Liver (tissue), 10 donors: ENCODE measurements at places on chromosomes 13 and 19. TPM values are rescaled to one million over a fixed set of nuclear protein-coding genes. Genes with fewer than 3 reads are reported as not detected.
A peak's percentile ranks its signal among the peaks of the same experiment; 100 is the strongest.

Gene SULT2A1
- total RNA-seq, result 655 TPM

Gene SYDE1
- total RNA-seq, result 3.5 TPM

Gene SLC10A2
- total RNA-seq, result not detected

Gene LIN37
- 2.6 TPM for total RNA-seq

GRCh38 chr13:51246418-51247277 lies 24.4 kb downstream of the FAM124A start:
- no peaks in the 10 kb centered on the region for H3K27me3 ChIP-seq
- no peaks in the 10 kb centered on the region for H3K36me3 ChIP-seq
- no peaks in the 10 kb centered on the region for H3K4me1 ChIP-seq
- DNase-seq, result no peak
- no peak overlapping the region for H3K4me3 ChIP-seq

DNA sequence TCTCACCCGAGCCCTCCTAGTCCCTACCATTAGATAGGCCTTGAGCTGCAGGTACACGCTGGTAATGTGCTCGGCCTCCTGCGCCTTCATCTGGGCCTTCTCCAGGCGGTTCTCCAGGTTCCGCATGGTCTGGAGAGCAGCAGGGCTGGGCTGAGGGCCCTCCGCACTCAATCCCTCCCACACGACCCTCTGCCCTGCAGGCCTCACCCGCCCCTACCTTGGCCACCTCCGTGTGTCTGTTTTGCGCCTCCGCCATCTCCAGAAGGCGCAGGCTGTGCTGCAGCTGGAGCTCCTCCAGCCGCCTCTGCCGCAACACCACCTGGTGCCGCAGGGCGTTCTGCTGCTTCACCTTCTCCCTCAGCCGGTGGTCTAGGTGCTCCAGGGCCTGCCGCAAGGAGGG lies 7.5 kb upstream of the RGL3 start:
- no peak overlapping the region for H3K27ac ChIP-seq
- H3K4me3 ChIP-seq, result no peak overlapping the region
- no peaks in the 10 kb centered on the region for H3K36me3 ChIP-seq
- no peak for DNase-seq
- H3K4me1 ChIP-seq, result peaks cover 3% of the 10 kb centered on the region
- H3K27me3 ChIP-seq, result no peaks in the 10 kb centered on the region

DNA sequence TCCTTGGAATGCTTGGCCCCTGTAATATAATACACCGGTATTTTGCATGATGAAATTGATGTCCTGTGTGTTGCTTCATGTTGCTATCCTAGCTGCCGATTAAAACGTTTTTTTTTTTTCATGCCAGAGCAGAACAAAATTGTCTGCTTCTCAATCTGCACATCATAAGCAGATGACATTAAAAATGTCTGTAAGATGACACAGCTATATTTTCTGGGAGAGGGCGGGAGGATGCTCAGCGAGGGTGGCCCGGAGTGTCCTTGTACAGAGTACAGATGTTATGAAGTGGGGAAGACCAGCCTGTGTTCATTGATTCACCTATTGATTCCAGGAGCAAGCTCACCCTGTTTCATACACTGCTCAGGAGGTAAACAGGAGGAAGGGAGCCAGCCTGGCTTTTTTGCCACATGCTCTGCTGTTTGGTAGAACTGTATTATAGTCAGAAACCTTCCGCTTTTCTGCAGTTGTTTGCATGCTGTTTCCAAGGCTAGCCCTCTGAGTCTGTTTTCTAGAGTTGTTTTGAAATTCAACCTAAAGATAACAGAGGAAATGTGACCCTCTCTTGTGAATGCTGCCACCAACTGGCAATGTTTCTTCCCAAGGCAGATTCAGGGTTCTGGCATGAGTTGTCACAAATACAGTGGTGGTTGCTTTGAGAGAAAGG lies 4.7 kb upstream of the IRS2 start:
- H3K4me3 ChIP-seq, result no peak overlapping the region
- no peak for DNase-seq
- H3K27me3 ChIP-seq, result no peaks in the 10 kb centered on the region
- peaks cover 8% of the 10 kb centered on the region for H3K4me1 ChIP-seq
- H3K27ac ChIP-seq, result peak overlapping the region; percentile 78

DNA sequence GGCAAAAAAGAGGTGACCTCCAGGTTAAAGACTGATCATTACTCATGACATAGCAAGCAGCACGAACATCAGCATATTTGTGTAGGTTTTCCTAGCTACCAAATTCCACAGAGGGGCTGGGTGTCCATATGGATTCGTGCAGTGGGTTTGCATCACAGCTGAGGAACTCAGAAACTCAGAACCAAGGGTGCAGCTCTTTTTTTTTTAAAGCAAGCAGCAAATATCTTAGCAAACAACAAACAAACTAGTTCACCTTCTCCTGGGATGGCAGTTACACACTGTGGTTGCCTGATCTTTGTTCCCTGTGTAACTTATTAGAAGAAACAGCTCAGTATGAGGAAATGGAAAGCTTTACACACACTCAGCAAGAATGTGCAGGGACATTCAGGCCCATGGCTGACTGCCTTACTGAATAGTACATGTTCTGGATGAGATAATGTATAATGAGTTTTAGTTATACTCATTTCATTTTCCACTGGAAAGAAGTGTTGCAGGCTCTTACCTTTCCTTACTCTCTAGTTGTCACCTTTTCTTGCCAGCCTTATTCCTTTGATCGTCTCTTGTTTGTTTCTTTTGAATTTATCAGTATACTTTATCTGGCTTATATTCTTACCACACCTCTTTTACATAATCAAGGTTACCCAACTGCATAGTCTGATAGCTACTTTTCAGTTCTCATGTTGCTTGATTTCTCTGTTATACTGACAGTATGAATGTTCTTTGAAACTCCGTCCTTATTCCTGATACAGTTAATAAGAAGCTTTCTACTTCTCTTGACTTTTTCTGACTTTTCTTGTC lies 4.3 kb downstream of the NDFIP2 start:
- H3K4me3 ChIP-seq, result no peak overlapping the region
- H3K27me3 ChIP-seq, result no peaks in the 10 kb centered on the region
- peaks cover 29% of the 10 kb centered on the region for H3K4me1 ChIP-seq
- DNase-seq, result no peak
- peak overlapping the region; percentile 79 for H3K27ac ChIP-seq

DNA sequence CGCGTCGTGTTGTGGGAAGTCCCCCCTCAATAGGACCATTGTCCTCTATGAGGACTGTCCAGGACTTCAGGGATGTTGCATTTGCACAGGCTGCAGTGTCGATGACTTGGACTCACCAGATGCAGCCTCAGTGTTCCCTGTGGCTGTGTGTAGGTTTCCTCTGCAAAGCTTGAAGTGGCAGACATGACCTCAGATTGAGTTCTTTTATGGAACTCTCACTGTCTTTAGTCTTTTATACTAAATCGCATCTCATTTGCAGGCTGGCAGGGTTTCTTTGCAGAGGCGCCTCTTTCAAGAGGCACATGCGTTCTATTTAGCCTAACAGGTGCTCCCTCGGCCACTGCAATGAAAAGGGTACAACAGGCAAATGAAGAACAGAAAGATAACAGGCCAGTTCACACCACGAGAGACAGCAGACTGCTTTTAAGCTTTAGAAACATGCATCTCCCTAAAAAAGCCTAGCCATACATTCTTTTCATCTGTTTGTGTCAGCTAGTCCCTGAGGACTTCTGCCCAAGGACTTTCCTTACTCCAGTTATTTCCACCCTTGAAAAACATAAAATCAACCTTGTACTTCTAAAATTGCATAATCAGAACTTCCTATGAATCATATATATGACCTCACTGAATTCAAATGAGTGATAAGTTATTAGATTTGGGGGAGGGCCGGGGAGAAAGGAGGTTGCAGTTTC lies 118.4 kb downstream of the RAB20 start:
- H3K4me3 ChIP-seq, result no peak overlapping the region
- no peaks in the 10 kb centered on the region for H3K36me3 ChIP-seq
- H3K27ac ChIP-seq, result no peak overlapping the region
- no peaks in the 10 kb centered on the region for H3K4me1 ChIP-seq
- no peak for DNase-seq

GRCh38 chr13:95267662-95268342 lies 33.4 kb downstream of the ABCC4 start:
- no peaks in the 10 kb centered on the region for H3K36me3 ChIP-seq

GRCh38 chr13:107035778-107036177 lies 467.8 kb upstream of the ARGLU1 start:
- no peaks in the 10 kb centered on the region for H3K27me3 ChIP-seq
- no peak for DNase-seq
- H3K36me3 ChIP-seq, result no peaks in the 10 kb centered on the region
- H3K4me1 ChIP-seq, result no peaks in the 10 kb centered on the region
- no peak overlapping the region for H3K27ac ChIP-seq

DNA sequence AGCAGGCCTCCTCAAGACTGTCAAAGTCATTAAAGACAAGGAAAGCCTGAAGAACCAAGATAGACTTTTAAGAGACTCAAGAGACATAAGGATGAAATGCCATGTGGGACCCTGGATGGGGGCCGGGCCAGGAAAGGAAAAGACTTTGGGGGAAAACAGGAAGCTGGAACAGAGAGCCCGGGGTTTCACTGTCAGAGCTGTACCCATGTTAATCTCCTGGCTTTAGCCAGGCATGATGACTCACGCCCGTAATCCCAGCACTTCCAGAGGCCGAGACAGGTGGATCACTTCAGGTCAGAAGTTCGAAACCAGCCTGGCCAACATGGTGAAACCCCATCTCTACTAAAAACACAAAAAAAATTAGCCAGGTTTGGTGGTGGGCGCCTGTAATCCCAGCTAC lies 5.6 kb upstream of the KLF16 start:
- no peaks in the 10 kb centered on the region for H3K27me3 ChIP-seq
- no peaks in the 10 kb centered on the region for H3K36me3 ChIP-seq
- no peak overlapping the region for H3K27ac ChIP-seq
- H3K4me1 ChIP-seq, result peaks cover 58% of the 10 kb centered on the region

- H3K27me3 ChIP-seq, result no peaks in the 10 kb centered on the region
- H3K36me3 ChIP-seq, result peaks cover 62% of the 10 kb centered on the region
- no peaks in the 10 kb centered on the region for H3K4me1 ChIP-seq
These were observed 10.9 kb downstream of the ARHGEF1 start for GRCh38 chr19:41893899-41894298.

DNA sequence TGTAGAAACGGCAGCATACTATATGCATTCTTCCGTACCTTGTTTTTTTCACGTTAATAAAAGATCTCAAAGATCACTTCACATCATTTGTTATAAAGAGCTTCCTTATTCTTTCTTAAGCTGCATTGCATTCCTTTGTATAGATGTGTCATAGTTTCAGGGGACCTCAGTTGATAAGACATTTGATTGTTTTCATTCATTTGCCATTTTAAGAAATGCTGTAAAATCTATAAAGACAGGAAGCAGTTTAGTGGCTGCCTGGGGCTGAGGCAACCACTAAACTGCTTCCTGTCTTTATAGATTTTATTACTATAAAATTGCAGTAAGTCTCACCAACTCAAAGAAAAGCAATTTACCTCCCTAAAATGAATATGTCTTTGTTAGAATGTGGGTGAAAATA lies 59.4 kb downstream of the ZDHHC20 start:
- no peaks in the 10 kb centered on the region for H3K27me3 ChIP-seq
- no peak overlapping the region for H3K27ac ChIP-seq
- no peaks in the 10 kb centered on the region for H3K4me1 ChIP-seq

DNA sequence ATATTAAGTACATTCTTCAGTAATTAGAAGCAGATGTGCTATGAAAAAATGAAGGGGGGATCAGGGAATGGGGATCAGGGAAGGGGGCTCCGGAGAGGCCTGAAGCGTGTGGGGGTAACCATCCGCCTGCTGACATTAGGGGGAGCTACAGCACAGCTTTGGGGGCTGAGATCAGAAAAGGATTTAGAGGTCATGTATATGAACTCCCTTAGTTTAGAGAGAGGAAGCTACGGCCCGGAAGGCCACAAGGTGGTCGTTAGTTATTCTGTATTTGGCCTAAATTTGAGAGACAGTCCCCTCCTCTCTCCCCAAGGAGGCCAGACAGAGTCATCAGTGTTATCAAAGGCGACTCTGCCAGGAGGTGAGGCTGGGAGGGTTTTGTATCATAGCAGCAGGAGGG lies 99.0 kb downstream of the TM9SF2 start:
- no peaks in the 10 kb centered on the region for H3K36me3 ChIP-seq
- H3K4me1 ChIP-seq, result peaks cover under 1% of the 10 kb centered on the region
- H3K4me3 ChIP-seq, result no peak overlapping the region
- DNase-seq, result no peak
- no peak overlapping the region for H3K27ac ChIP-seq
- no peaks in the 10 kb centered on the region for H3K27me3 ChIP-seq

GRCh38 chr13:113663934-113664333 lies 3.1 kb upstream of the GRK1 start:
- no peak overlapping the region for H3K27ac ChIP-seq
- H3K4me1 ChIP-seq, result no peaks in the 10 kb centered on the region
- H3K36me3 ChIP-seq, result no peaks in the 10 kb centered on the region
- DNase-seq, result no peak

DNA sequence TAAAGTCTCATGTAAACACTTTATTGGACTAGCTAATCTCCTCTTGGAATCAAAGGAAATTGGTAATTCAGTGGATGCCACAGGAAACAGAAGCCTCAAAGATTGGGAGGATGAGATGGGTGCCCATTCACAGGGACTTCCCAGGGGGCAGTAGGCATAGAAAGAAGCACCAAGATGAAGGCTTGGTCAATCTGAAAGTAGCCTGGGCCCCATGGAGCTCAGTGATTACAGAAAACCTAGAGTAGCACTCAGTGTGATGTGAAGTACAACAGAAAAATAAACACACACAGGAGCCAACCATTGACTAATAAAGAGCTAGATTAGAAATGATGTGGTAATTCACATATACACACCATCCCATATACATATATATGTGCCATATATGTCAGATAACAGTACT lies 560.6 kb downstream of the TBC1D4 start:
- H3K27ac ChIP-seq, result no peak overlapping the region
- no peaks in the 10 kb centered on the region for H3K4me1 ChIP-seq
- no peaks in the 10 kb centered on the region for H3K36me3 ChIP-seq

- no peaks in the 10 kb centered on the region for H3K4me1 ChIP-seq
- no peaks in the 10 kb centered on the region for H3K36me3 ChIP-seq
- no peak overlapping the region for H3K27ac ChIP-seq
- peak; percentile 6 for DNase-seq
- no peaks in the 10 kb centered on the region for H3K27me3 ChIP-seq
- H3K4me3 ChIP-seq, result no peak overlapping the region
These were observed 167.0 kb upstream of the ZNF507 start for GRCh38 chr19:32178401-32178800.

DNA sequence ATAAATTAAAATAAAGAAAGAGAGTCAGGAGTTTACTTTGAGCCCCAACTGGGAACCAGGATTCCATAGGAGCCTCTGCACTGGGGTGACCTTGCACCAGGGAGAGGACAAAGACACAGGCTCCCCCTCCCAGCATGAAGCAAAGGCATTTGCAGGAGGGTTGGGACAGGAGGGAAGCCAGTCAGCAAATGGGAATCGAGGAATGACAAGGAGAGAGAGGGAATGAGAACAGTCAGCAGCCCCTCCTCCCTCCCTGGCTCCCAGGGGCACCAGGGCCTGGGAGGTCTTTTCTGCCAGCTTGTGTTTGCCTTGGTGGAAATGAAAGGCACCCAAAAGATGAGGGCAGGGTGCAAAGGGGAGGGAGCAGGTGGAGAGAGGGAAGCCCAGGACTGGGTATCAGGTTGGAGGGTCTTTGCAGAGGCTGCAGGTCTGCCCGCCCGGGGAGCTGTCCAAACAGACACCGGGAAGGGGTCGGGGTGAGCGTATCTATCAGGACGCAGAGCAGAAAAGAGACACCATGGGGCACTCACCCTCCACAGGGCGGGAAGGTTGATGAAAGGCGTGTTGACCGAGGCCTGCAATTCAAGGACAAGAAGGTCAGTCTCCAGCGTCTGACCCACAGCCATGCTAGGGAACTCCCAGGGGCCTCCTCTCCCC lies 3.8 kb downstream of the SBSN start:
- H3K4me1 ChIP-seq, result no peaks in the 10 kb centered on the region
- H3K4me3 ChIP-seq, result no peak overlapping the region
- no peaks in the 10 kb centered on the region for H3K36me3 ChIP-seq
- no peaks in the 10 kb centered on the region for H3K27me3 ChIP-seq
- H3K27ac ChIP-seq, result no peak overlapping the region
- no peak for DNase-seq
